ENCODE measurements at places on chromosomes 5 and 9.

- no peak for DNase-seq
Measured at GRCh38 chr5:32713770-32714381, 2.8 kb downstream of the NPR3 start.

GRCh38 chr9:76905791-76906646 lies at the start of gene PRUNE2:
Gene PRUNE2, minus strand, starts transcription at chr9:76906114. Its CDS starts 151 bp downstream, at chr9:76905963.
- no peak for DNase-seq

- no peak for DNase-seq
Measured at GRCh38 chr5:63805151-63805550, 157.1 kb downstream of the HTR1A start.

DNA sequence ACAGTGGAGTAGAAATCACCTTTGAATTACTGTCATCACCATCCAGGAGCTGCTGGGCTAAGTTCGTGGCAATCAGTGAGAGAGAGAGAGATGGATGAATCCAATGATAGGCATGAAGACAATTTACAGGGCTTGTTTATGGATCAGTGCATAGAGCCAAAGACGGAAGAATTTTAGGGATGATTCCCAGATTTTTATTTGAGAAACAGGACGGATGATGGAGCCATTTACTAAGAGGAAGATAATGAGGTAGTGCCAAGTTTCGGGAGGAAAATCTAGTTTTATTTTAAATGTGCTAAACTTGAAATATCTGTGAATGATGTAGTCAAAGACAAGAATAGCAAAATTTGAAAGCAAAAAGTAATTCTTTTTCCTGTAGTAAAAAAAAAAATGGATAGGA lies 394.2 kb upstream of the PAPPA start:
- no peak for DNase-seq

GRCh38 chr9:107554636-107555035 lies 65.1 kb upstream of the KLF4 start:
- DNase-seq, result no peak

DNA sequence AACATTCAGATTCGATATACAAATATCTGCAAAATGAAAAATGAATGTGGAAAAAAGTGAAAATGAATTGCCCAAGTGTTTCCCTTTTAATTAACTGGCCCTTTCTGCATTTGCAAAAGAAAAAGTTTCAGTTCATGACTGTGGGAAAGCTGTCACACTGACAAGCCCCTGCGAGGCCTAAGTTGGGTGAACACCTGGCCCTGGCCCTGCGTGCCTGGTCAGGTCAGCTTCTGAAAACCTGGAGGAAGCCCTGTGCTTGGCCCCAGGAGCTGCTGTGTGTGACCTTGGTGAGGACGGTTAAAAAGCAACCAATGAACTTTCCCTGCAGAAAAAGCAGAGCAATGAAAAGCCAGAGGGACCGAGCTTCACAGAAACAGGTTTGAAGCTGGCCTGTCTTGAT lies 41.0 kb upstream of the SHC3 start:
- no peak for DNase-seq

GRCh38 chr5:178425621-178426068 lies 164.5 kb downstream of the COL23A1 start:
- DNase-seq, result no peak
